ENCODE measurements at places on chromosomes 5 and 9.

DNA sequence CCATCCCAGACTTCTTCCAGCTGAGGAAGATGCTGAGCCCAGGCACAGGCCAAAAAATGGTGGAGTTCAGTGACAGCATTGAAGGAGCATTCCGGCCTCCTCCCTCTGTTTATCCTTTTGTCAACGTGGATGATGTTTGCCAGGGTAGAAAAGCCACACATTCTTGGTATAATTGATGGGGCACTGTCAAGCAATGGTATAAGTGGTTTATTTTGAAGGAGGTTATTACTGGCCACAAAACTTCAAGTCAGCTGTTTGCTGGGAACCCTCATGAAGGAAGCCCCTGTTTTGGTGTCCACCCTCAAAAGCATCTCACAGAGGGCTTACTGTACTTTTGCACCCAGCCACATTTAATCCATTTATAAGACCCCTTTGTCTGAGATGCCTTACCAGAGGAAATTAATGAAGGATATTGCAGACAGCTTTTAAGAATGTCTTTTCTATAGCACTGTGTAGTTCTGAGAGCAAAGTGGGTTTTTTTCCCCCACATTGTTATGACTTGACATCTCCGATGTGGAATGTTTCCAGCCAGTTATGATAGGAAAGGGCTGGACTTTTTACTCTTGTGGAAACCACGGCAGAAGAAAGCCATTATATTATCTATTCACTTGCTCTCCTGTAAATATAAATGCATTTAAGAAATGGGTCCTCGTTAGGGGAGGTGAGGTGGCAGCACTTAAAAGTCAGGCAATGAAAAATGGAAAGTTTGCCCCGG lies 95.5 kb upstream of the SPATA31D4 start:
- no peak for DNase-seq

DNA sequence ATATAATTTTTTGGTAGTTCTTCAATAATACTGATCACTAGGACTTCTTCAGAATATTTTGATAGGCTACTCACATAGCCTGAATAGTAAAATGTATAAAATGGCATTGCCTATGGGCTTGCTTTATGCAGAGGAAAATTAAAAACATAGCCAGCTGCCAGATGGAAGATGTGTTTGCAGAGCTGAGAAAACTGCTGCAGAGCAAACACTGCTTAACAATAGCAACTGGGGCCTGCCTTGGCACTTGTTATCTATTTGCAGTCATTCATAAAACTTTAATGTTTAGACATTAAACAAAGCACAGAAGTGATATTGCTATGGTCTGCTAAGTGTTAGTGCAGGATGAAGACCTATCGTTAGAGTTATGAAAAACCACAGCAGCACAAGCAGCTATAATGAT lies 151.5 kb upstream of the SMC2 start:
- DNase-seq: no peak

GRCh38 chr5:177357459-177358351 lies at the start of gene RGS14:
Gene RGS14, plus strand, starts transcription at chr5:177357924. Its CDS starts 101 bp downstream, at chr5:177358025.
- peak; percentile 49 for DNase-seq

DNA sequence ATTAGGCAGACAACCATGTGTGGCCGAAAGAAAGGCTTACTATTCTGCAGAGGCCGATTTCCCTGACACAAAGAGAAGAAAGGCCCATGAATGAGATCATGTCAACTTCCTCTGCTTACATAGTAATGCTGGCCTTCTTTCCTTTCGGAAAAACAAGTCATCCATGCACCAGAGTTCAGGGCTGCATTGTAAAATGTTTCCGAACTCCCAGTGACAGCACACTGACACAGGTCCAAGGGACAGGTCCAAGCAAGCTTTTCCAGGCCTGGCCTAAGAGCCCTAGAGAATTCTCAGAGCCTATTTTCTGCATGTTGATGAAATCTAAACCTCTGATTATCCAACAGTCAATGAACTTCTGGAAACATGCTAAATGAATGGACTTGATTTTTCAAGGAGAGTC lies 140.9 kb downstream of the ZNF608 start:
- DNase-seq: peak; percentile 52

DNA sequence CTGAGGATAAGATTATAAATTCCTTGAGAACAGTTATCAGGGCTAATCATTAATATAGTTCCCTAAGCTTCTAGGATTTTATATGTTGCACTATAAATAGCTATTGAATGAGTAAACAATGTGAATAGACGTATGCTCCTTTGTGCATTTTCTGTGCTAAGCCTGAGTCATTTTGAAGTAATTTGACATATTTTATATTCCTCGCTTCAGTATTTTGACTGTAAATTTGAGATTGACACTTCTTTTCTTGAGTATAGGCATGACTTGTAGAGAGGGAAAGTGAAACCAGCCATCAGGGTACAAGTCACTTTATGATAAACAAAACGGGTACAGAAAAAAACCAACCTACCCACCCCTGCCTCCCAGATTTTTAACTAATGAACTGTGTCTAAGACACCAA lies 367.7 kb upstream of the PRR16 start:
- peak; percentile 50 for DNase-seq

GRCh38 chr5:156526081-156526925 lies 199.3 kb downstream of the SGCD start:
- DNase-seq: no peak

- DNase-seq: no peak
Measured at GRCh38 chr5:87741881-87742280, 329.2 kb upstream of the CCNH start.

DNA sequence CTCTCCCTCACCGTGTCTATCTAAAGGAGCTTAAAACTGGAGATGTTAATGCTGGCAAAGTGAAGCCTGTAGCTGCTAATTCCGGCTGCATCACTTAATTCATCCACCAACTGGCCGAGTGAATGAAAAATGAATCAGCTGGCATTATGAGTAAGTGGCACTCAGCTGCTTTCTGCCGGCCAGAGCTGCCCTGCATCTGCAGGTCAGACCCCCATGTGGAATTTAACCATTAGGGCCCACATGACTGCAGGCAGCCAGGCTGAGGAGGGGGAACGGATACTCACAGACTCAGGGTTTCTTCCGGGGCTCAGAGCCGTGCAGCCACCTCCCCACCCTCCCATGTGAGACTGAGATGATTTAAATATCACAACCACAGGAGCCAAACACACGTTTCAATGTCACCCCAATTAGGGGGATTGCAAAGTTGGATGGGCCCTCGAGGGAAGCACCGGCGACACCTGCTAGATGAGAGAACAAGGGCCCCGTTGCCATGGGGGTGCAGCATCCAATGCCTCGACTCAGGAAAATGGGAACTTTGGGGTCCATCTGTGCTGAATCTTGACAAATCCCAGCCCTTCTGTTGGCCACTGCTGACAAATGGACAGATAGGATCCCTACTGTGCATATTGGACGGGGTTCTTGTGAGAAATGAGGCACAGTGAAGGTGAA lies 115.6 kb upstream of the ALDH1B1 start:
- DNase-seq: no peak

DNA sequence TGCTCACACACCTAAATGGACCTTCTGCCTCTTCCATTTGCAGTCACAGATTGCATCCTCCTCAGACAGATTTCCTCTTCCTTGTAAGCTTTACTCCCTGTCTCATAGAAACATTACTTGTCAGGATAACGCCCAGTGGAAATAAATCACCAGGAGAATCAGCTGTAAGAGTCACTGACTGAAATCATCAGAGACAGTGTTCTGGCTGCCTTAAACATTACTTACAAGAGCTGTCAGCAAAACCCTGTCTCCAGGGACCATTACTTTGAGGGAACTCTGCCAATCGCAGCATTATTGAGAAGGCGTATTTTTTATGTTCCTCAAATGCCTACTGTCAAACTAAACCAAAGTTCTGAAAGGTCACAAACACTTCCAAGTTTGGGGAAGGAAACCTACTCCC lies 5.9 kb downstream of the DPYSL3 start:
- peak; percentile 76 for DNase-seq

- no peak for DNase-seq
Measured at GRCh38 chr5:175223291-175223690, 220.7 kb downstream of the DRD1 start.

Data from fibroblast of pulmonary artery (primary cell).